Mammary epithelial cell (primary cell): ENCODE measurements at places on chromosomes 3 and 15. TPM values are rescaled to one million over a fixed set of nuclear protein-coding genes. Genes with fewer than 3 reads are reported as not detected.

The CCDC174 gene
- 13.5 TPM for total RNA-seq

GRCh38 chr15:49675041-49675440 is 54.2 kb downstream of the DTWD1 start:
- DNase-seq = peak; percentile 86

GRCh38 chr3:48532271-48532976 is 24.2 kb downstream of the PFKFB4 start:
- no peak for DNase-seq

DNA sequence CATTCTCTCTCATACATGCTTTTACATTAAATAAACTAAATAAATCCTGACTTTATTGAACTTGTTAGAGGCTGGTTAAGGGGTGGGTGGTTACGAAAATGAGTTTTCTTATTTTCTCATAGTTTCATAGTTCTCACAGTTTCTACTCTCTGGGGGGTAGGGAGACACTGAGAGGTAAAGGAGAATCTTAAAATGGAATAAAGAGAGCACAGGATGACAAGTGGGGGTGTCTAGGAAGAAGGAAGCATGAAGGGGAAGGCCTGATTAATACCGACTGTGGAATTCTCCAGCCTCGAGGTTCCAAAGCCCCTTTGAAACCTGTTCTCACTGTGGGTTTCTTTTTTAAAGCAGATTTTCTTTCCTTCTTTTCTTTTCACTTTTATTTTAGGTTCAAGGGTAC is 66.4 kb upstream of the TRA2B start:
- DNase-seq = no peak

DNA sequence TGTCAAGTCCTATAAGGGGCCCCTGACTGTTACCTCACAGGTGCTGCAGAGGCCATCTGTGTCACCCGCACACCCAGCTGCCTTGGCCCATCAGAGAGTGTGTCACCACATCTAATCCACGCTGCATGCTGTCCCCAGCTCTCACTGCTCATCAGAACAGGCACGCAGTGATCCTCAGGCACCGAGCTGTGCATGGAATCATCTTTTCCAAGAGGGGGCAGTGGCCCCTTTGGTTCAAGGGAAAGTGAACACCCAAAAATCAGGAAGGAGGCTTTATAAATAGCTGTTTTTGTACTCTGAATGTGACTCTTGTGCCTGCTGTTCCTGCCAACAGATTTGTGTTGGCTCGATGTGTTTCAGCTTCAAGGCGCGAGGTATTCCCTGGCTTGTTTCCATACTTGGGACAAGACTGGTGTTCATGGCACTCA is 110.3 kb upstream of the ETV5 start:
- DNase-seq = no peak

The TRIM71 gene
- total RNA-seq = not detected in 2 replicates

DNA sequence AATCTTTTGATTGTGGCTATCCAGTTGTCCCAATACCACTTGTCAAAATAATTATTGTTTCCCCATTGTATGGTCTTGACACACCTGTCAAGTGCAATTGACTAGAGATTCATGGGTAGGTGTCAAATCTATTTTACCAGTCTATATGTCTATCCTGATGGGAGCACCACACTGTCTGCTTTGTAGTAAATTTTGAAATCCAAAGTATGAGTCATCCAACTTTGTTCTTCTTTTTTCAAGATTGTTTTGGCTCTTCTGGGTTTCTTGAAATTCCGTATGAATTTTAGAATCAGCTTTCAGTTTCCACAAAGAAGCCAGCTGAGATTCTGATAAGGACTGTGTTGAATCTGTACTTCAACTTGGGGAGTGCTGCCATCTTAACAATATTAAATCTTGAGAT is 71.9 kb downstream of the CSNK1G1 start:
- DNase-seq = peak; percentile 33

- no peak for DNase-seq
Observed at GRCh38 chr3:81871358-81872155, 110.1 kb upstream of the GBE1 start.

The ISG20 gene
- 1.0 TPM for total RNA-seq

DNA sequence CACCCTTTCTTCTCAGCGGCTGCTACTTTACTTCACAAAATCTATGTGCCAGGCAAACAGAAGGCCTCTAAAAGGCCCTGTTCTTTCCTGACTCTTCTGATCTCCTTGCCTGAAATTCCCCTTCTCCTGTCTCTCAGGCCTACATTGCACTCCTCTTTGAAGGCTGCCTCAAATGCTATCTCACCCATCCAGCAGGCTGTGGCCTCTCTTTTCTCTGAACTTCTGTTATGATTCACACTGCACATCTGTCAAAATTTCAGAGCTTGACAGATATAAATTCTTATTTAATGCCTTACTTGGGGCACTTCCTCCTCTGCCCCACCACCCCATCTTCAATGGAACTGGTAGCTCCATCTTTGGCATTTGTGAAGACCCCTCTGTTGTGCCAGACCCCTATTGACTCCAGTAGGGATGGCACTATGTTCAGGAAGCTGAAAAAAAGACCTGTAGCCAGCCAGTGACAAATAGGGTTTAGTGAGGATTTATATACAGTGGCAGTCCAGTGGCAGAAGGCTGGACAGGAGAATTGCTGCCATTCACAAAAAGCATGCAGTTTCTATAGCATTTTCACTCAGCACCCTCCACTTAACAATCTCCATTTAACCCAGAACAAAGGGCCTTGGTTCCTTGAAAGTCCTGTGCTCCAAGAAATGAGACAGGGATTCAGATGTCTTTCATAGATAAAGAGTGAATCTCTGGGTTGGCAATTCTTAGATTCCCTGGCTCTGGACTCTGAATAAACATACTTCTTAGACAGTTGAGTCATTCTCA is 415.8 kb upstream of the GRM7 start:
- DNase-seq = no peak

The SGO1 gene
- 4.7 and 13.6 TPM in 2 replicates for total RNA-seq

The TRIM42 gene
- not detected in 2 replicates for total RNA-seq

The MYLK gene
- total RNA-seq = 1,758 TPM
